NCI-H2081 (cell line): ENCODE measurements at places on chromosomes 3 and 15.

DNA sequence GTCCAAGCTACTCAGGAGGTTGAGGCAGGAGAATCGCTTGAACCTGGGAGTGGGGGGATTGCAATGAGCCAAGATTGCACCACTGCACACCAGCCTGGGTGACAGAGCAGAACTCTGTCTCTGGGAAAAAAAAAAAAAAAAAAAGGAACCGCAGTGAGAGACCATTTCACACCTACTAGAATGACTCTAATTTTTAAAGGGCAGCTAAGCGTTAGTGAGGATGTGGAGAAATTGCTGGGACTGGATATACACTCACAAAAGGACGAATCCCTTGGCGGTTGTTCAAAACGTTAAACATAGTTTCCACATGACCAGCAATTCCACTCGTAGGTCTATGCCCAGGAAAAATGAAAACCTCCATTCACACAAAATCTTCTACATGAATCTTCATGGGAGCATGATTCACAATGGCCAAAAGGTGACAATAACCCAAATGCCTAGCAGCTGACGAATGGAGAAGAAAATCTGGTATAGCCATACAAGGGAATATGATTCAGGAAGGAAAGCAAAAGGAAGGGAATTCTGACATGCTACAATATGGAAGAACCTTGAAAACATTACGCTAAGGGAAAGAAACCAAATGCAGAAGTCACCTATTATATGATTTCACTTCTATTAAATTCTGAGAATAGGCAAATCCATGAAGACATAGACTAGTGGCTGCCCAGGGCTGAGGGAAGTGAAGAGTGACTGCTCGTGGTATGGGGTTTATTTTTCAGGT, 127.0 kb downstream of the CHSY1 start:
- DNase-seq: no peak

DNA sequence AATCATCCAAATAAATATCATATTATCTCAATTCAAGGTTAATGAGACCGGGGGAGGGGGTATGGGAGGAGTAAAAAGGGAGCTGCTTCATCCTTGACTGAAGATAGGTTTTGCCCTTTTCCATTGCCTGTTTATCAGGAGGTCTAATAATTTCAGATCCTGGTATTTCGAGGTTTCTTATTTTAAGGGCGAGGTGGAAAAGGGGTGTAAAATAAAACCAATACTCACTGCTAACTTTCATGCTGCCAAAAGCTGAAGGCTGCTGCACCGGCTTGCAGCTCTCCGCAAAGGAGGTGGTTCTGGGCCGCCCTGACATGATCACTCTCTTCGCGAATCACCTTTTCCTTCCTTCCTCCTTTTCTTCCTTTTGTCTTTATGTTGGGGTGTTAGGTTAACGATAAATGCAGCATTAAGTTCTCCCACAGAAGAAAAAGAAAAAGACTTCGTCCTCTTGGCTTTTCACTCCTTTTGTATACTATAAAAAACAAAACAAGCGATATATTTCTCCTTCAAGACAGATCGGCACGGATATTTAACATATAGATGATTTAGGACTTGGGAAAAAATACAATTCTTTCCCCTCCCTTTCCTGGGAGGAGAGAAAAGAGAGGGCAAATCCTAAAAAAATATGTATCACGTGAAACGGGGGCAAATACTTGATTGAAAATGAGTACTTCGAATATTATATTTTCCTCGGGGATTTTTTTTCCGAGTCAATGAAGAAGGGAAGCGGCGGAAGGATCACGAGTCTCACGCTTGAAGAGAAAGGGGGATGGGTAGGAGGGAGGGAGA, 932 bp downstream of the GSK3B start:
- DNase-seq: peak; percentile 32

- DNase-seq: no peak
Observed at GRCh38 chr3:119098003-119098402, 48.0 kb upstream of the TEX55 start.

- peak; percentile 56 for DNase-seq
Observed at GRCh38 chr3:178325330-178325729, 210.9 kb upstream of the KCNMB2 start.

GRCh38 chr15:50261981-50262380, 3.5 kb downstream of the HDC start:
- no peak for DNase-seq

- DNase-seq: no peak
Observed at GRCh38 chr15:90690585-90690984, 26.6 kb upstream of the BLM start.

DNA sequence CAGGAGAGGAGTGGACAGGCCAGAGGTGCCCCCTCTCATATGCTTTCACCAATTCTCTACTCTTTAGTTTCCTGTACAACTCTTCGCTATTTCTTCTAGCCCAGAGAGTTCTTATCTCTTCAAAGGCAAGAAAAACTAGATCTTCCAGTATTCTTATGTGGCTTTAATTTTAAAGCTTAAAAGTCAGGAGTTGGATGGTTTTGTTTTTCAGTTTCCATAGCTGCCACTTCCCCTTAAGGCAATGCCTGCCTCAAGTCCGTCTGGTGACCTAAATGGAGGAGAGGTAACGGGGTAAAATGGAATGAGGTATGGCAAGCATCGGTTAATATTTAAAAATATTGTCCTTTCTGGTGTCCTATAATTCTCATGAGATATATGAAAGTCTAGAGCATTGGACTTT, 11.4 kb upstream of the VGLL3 start:
- no peak for DNase-seq

- no peak for DNase-seq
Observed at GRCh38 chr3:125039131-125040100, 16.4 kb downstream of the HEG1 start.

GRCh38 chr3:42855219-42855546, 20.5 kb downstream of the CYP8B1 start:
- no peak for DNase-seq

GRCh38 chr3:52181543-52181942, 16.4 kb upstream of the ALAS1 start:
- no peak for DNase-seq

DNA sequence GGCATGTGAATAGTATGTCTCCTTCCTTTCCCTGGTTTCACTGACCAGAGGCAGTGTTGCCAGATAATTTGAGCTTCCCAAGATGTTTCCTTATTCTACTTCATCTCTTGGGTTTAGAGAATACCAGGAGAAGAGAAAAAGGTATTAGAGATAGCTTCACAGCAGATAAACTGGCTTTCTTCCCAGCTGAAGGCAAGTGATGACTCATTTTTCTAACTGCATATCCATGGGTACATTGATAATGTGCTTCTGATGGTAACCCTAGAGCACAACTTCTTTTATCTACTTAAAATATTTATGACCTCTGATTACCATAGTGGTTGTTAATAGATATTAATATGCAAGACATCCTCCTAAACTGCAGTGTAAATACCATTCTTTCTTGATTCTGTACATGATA, 34.6 kb upstream of the CMTM8 start:
- DNase-seq: no peak

GRCh38 chr3:132984181-132984580, 54.0 kb upstream of the TMEM108 start:
- DNase-seq: no peak

DNA sequence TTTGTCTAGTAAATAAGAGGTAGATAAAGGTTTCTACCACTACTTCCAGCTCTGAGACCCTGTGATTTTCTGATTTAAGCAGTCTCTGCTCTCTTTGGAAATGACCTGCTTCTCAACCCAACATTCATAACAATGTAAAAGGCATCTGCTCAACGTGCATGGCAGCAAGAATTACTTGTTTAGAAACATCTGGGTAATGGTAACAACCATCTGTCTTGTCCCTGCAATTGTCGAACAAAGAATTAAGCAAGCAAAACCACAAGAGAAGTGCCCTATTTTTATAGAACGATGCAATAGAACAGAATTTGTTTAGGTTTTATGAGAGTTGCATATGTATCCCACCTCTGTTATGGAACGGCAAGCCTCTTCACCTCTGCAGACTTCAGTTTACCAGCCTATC, 7.1 kb upstream of the FSIP1 start:
- DNase-seq: no peak

DNA sequence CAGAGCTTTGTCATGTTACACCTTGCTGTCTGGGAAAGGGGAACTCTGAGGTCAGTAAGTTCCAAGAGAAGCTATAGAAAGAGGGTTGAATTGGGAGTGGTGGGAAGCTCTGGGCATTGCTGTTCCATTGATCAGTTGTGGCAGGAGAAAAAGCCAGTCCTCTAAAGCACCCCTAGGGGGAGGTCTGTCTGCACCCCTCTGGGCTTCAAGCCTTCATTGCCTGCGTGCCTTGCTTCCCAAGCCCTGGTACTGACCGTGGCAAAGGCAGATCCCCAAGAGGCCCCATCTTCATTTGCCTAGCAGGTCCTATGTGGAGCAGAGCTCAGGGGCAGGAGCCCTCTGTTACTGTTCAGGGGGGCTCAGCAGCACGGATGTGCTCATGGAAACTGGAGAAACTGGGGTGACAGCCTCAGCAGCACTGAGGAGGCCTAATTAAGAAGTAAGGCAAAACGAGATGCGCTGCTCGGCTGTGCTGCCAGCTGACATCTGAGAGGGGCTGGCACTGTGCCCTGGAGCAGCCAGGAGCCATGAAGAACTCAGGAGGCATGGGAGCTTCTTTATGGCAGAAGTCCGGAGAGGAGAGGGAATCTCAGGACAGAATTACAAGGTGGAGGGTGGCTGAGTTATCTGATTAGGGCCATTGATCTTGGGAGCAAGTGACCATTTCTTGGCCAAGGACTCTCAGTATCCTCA, 270.9 kb downstream of the RPLP1 start:
- DNase-seq: no peak
